ENCODE measurements at places on chromosomes 11 and 22. TPM values are rescaled to one million over a fixed set of nuclear protein-coding genes. Genes with fewer than 3 reads are reported as not detected.

CARD18 gene
- polyA plus RNA-seq: not detected

LRRC74B gene
- polyA plus RNA-seq: 0.09 TPM

DNA sequence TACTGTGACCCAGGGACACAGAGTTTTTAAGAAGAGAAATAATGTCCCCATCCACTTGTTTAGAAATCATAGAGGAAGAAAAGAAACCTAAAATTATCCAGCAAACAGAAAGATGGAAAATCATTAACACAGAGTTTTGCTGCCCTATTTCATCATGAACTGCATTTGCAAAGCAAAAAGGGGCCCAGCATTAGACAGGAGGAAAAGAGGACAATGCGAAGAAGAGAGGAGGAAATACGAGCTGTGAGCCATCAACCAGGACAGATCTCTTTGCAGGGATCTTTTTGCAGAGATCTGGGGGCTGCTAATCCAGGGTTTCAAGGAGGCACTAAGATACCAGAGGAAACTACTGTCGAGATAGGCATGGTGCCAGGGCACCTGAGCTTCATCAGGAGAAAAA is 14.4 kb upstream of the NCAM1 start:
- no peak for DNase-seq

- no peak for DNase-seq
Measured at GRCh38 chr11:34284811-34285481, 72.9 kb downstream of the ABTB2 start.

DNA sequence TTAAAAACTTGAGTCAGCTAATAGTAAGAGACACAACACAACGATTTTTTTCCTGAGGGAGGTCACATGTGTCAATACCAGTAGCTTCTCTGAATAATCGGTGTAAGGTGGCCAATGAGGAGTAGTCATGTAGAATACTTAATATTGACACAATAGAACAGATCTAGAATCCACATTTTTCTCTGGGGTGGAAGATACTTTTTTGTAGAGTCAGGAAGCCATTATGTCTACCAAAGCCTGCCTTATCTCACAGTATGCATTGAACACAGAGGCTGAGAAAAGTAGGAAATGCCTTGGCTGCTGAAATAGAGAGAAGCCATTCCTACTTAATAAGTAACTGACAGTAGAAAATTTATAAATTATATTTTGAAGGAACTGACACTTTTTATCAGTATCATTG is 725.0 kb downstream of the METTL15 start:
- no peak for DNase-seq

DNA sequence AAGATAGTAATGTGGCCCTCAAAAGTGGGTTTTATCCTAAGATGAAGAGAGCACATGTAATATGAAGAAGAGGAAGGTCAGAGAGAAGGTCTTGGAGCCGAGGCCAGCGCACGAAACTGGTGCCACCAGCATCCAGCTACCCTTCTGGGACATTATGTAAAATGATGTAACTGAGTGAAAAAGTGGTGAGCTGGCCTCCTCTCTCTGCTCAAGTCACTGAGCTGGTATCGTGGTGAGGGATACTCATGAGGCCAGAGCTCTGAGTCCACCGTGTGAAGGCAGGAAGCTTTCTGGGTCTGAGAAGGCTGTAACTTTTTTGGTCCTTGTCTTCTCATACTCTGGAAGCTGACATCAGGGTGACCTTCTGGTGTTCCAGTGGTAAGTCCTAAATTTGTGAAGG is 25.1 kb downstream of the RNF185 start:
- DNase-seq: no peak
